ENCODE measurements at places on chromosomes 1 and 21.

GRCh38 chr1:101496109-101496508 lies 259.3 kb downstream of the S1PR1 start:
- H3K4me3 ChIP-seq, result no peak overlapping the region
- H3K27me3 ChIP-seq, result peaks cover 7% of the 10 kb centered on the region
- H3K27ac ChIP-seq, result no peak overlapping the region
- no peaks in the 10 kb centered on the region for H3K4me1 ChIP-seq
- H3K36me3 ChIP-seq, result no peaks in the 10 kb centered on the region
- DNase-seq, result no peak

DNA sequence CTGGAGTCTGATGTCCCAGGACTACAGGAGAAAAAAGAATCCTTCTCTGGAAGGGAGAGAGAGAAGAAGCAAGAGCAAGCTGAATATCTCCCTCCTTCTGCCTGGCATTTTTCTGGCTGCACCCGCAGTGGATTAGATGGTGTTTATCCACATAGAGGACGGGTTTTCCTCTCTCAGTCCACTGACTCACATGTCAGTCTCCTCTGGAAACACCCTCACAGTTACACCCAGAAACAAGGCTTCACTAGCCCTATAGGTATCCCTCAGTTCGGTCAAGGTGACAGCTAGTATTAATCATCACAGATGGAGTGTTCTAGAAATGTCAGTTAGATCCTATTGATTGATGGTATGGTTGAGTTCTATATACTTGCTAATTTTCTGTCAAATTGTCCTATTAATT lies 87.9 kb downstream of the RHOU start:
- H3K27ac ChIP-seq, result no peak overlapping the region
- DNase-seq, result no peak

DNA sequence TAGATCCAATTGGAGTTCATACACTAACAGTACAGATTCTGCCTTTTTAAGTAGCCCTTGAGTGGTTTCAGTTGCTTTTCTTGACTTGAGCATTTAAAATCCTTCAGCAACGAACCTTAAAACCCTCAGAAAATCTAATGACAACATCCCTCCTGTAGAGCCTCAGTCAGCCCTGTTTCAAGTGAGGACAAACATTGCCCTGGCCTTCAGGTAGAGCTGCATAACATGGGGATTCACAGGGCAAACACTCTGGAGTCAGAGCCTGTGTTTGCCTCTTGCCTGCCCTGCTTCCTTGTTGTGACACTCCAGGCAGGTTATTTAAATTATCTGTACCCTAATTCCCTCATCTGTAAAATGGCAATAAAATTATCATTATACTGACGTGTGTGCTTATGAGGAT lies 96.1 kb upstream of the KCNA3 start:
- DNase-seq, result peak; percentile 22
- H3K4me1 ChIP-seq, result peaks cover 17% of the 10 kb centered on the region
- H3K27ac ChIP-seq, result no peak overlapping the region
- H3K36me3 ChIP-seq, result no peaks in the 10 kb centered on the region
- no peak overlapping the region for H3K4me3 ChIP-seq

DNA sequence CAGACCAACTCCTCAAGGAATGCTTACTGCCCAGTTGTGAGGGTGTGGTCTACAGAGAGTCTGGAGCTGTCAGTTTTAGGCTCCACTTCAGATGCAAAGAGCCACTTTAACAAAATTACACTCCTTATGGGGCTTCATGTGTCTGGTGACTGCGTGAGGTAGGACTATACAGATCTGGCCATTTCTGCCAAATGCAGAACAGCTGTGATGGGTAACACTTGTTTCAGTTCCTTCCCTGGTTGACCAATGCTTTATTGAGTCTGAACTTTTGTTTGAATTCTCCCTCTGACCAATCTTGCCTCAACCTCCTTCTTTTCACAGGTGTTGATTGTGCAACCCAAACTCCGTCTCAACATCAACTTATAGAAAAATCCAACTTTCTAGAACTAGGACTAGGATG lies 181.2 kb downstream of the OMA1 start:
- H3K36me3 ChIP-seq, result no peaks in the 10 kb centered on the region
- DNase-seq, result no peak
- H3K4me3 ChIP-seq, result no peak overlapping the region
- H3K4me1 ChIP-seq, result no peaks in the 10 kb centered on the region
- H3K27me3 ChIP-seq, result 0 out of 2 replicates have a peak, but pooled peaks cover 7% of the 10 kb centered on the region
- no peak overlapping the region for H3K27ac ChIP-seq

- DNase-seq, result no peak
- H3K4me3 ChIP-seq, result no peak overlapping the region
- no peaks in the 10 kb centered on the region for H3K36me3 ChIP-seq
- no peaks in the 10 kb centered on the region for H3K27me3 ChIP-seq
- H3K27ac ChIP-seq, result no peak overlapping the region
These were observed 89.3 kb upstream of the SGIP1 start for GRCh38 chr1:66444438-66445265.

GRCh38 chr21:46509741-46510502 lies 51.2 kb downstream of the DIP2A start:
- peaks cover 24% of the 10 kb centered on the region for H3K4me1 ChIP-seq
- peak overlapping the region; percentile 24 for H3K4me3 ChIP-seq
- H3K36me3 ChIP-seq, result peaks cover 31% of the 10 kb centered on the region
- DNase-seq, result peak; percentile 98

GRCh38 chr1:68780919-68781318 lies 284.0 kb upstream of the DEPDC1 start:
- no peak for DNase-seq
- no peaks in the 10 kb centered on the region for H3K27me3 ChIP-seq
- no peak overlapping the region for H3K4me3 ChIP-seq

DNA sequence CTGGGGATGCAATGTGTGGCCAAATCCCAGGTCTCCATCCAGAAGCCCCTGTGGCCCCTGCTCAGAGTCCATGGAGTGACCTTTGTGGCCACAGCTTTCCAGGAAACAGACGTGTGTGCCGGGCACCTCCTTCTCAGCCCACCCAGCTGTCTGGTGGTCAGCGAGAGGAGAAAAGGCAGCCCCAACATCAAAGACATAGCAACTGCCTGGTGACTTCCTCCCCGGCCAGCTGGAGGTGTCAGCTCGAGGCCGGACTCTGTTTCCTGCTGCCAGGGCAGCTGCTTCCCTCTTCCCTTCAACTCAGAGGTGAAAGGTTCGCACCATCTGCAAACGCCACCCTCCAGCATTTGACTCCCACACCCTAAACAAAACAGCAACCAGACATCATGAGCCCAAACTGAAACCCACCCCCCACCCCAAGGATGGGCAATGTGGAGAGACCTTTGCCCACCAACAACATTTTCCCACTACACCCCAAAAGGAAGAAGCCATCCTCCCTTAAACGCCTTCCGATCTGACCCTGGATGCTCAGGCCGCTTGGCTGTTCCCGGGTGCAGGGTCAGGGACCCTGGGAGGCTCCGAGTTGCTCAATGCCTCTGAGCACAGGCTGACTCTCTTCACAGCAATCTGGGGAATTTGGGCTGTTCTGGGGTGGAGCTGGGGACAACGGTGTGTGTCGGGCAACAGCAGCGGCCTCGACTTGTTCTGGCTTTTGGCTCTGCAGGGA lies 162.3 kb downstream of the PSMG1 start:
- H3K27ac ChIP-seq, result no peak overlapping the region
- H3K4me1 ChIP-seq, result no peaks in the 10 kb centered on the region
- H3K27me3 ChIP-seq, result no peaks in the 10 kb centered on the region
- peak; percentile 14 for DNase-seq

DNA sequence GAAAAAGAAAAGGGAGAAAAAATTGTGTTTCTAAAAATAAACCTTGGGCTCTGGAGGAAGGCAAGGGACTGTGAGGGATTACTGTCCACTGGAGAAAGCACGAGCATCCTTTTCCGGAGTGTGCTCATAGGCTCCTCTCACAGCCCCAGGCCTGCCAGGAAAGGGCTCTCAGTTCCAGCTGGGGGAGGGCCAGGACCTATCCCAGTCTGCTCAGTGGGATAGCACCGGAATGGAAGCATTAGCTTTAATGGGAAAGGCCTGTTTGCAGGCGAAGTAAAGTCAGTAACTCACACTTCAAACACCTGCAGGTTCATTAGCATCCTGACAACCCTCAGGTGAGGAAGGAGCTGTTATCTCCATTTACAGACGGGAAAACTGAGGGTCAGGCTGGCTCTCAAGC lies 113.9 kb upstream of the USP24 start:
- no peaks in the 10 kb centered on the region for H3K4me1 ChIP-seq
- no peaks in the 10 kb centered on the region for H3K27me3 ChIP-seq
- no peak overlapping the region for H3K4me3 ChIP-seq

GRCh38 chr1:172421974-172422604 lies 1.6 kb downstream of the C1orf105 start:
- DNase-seq, result no peak
- H3K4me1 ChIP-seq, result peaks cover 11% of the 10 kb centered on the region
- H3K4me3 ChIP-seq, result no peak overlapping the region
- no peak overlapping the region for H3K27ac ChIP-seq
- no peaks in the 10 kb centered on the region for H3K27me3 ChIP-seq

- H3K4me1 ChIP-seq, result no peaks in the 10 kb centered on the region
- no peaks in the 10 kb centered on the region for H3K27me3 ChIP-seq
- no peak for DNase-seq
- H3K4me3 ChIP-seq, result no peak overlapping the region
- H3K27ac ChIP-seq, result no peak overlapping the region
These were observed 3.5 kb upstream of the BSND start for GRCh38 chr1:54995013-54995760.

DNA sequence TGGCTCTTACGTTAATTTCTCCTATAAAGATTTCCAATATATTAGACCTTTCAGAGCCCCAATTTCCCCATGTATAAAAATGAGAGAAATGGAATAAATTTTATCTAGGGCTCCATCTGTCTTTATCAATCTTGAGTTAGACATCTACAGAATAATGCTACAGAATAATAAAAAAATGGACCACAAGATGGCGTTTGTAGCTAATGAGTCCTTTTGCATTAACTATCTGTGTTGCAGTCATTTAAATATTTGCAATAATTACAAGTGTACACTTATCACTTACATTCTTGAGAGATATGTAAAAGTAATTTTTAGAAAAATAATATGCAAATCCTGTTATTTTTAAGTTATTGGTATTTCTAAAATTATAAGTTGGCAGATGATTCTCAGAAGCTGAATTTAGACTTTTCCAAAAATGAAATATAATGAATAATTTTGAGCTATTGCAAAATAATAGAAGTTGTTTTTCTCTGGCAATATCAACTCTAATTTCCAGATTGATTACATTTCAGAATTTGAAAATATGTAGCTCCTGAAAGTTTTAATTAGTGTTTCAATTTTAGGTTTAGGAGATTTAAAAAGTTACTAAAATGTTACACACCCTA lies 87.7 kb downstream of the SNX7 start:
- no peaks in the 10 kb centered on the region for H3K4me1 ChIP-seq
- no peak overlapping the region for H3K27ac ChIP-seq
- peak; percentile 65 for DNase-seq
- no peaks in the 10 kb centered on the region for H3K36me3 ChIP-seq
- H3K4me3 ChIP-seq, result no peak overlapping the region

GRCh38 chr21:42654179-42654912 lies 925 bp downstream of the PDE9A start:
- H3K4me1 ChIP-seq, result peaks cover 23% of the 10 kb centered on the region
- 0 out of 2 replicates have a peak overlapping the region, but pooled peaks have one; percentile 29 for H3K4me3 ChIP-seq
- DNase-seq, result no peak
- no peaks in the 10 kb centered on the region for H3K36me3 ChIP-seq
- H3K27me3 ChIP-seq, result peaks cover 83% of the 10 kb centered on the region
- no peak overlapping the region for H3K27ac ChIP-seq

DNA sequence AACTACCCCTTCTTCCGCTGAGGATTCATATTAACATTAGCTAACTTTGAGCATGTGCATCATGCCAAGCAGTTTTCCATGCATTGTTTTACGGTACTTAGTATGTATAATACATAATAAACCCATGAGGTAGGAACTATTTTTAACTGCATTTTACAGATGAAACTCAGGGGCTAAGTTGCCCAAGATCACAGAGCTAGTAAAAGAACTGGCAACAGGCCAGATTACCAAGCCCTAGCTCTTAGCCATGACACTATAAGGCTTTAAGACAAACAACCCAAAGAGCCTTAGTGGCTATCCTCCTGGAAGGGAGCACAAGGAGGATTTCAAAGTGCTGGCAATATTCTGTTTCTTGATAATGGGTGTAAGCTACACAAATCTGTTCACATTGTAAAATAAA lies 6.1 kb downstream of the AK2 start:
- no peaks in the 10 kb centered on the region for H3K27me3 ChIP-seq
- no peak for DNase-seq
- no peak overlapping the region for H3K4me3 ChIP-seq
- peaks cover 32% of the 10 kb centered on the region for H3K4me1 ChIP-seq

- peaks cover 18% of the 10 kb centered on the region for H3K27me3 ChIP-seq
- peaks cover 14% of the 10 kb centered on the region for H3K4me1 ChIP-seq
- DNase-seq, result peak; percentile 91
- H3K27ac ChIP-seq, result no peak overlapping the region
These were observed 242.3 kb downstream of the LMX1A start for GRCh38 chr1:165114022-165114888.

- no peak for DNase-seq
- H3K4me1 ChIP-seq, result peaks cover 21% of the 10 kb centered on the region
- no peaks in the 10 kb centered on the region for H3K27me3 ChIP-seq
- H3K4me3 ChIP-seq, result no peak overlapping the region
- no peaks in the 10 kb centered on the region for H3K36me3 ChIP-seq
These were observed 235.4 kb upstream of the KAZN start for GRCh38 chr1:14363036-14363590.

DNA sequence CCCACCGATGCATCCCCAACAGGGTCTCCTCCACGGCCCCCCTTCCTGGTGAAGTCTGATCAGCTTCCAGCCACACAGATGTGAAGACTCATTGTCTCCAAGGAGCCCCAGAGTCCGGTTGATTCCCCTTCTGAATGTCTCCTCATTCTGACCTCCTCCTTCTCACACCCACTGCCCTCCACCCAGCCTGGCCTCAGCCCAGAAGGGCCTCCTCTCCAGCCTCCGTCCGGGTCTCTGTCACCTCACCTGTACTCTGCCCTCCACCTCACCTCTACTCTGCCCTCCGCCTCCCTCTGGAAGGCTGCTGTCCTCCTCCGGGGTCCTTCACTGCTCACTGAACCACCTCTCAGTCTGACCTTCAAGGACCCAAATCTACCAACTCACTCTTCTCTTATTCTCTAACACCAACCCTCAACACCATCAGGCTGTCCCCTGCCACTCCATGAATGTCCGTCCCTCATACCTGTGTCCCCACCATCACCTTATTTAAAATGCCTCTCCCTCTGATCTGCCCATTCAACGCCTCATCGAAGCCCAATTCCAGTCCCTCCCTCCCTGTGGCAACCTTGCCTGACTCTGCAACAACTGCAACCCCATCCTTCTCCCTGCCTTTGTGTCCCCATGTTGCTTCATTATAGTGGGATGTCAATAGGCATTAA lies 201.2 kb downstream of the TOMM20 start:
- no peaks in the 10 kb centered on the region for H3K36me3 ChIP-seq
- H3K27ac ChIP-seq, result peak overlapping the region; percentile 92
- no peaks in the 10 kb centered on the region for H3K27me3 ChIP-seq
- DNase-seq, result no peak
- H3K4me3 ChIP-seq, result no peak overlapping the region

Measured in PC-3 (cell line).